ENCODE measurements at places on chromosomes 12 and 14.

DNA sequence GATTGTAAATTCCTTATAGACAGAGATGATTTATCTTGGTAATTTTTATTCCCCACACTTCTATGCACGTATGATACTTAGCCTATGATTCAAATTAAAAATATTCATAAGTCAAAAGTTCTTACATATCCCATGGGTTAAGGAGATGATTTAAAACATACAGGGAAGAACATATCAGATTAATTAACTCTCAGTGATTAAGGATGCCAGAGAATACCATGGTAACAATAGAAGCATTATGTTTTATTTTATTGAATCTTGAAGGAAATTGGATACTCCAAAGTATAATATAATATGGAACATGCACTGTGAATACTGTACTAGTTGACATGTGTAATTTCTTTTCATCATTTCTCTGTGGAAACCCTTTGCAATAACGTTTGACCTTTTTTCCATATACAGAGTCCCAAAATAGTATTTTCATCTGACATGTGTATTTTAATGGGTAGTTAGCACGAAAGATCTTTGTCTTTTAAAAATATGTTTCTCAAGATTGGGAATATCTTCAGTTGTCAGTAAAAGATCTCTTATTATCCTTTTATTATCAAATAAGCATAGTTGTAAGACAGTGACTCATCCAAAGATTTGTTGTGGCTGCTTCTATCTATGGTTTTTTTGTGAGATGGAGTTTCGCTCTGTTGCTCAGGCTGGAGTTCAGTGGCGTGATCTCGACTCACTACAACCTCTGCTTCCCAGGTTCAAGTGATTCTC, 166.7 kb downstream of the RAD51B start:
- DNase-seq: peak; percentile 88

DNA sequence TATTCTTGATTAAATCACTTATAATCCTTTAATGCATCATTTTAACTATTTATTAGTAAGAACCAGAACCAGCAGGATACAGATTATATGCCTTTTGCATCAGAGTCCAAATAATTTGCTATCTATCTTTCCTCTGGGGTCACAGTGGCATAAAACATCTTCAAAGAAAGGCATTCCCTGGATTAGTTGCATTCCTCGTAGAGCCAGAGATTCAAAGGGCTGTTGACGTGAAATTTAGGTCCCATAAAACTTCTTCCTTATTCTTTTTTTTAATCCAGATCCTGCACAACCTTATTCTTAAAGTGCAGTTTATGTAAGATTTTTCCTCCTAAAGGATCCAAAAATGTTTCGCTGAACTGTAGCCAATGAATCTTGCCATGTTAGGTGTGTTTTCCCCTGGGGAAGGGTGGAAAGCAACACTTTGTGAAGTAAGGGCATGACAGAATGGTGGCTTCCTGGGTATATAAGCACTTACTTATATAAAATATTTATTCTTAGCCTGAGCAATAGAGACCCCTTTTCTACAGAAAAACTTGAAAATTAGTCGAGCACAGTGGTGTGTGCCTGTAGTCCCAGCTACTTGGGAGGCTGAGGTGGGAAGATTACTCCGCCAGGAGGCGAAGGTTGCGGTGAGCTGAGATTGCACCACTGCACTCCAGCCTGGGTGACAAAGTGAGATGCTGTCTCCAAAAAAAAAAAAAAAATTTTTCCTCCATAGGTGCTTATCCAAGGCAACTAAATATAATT, 208.7 kb downstream of the PCNX1 start:
- DNase-seq: peak; percentile 45

DNA sequence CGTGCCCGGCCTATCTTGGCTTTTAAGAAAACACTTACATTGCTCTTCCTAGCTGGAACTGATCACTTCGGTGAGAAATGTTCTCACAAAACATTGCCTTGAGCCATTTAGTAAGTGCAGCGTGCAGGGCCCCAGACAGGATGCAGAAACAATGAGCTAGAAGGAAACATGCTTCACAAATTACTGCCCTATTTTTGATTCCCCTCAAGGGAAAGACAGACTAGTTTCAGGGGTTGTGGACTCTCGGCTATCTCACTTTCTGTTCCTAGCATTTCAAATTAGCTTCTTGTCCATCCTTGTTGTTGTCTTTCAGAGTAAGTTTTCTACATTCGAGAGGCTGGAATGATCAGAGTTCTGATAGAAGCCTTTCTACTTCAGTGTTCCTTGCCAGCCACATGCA, 21.6 kb downstream of the TGFB3 start:
- DNase-seq: no peak

DNA sequence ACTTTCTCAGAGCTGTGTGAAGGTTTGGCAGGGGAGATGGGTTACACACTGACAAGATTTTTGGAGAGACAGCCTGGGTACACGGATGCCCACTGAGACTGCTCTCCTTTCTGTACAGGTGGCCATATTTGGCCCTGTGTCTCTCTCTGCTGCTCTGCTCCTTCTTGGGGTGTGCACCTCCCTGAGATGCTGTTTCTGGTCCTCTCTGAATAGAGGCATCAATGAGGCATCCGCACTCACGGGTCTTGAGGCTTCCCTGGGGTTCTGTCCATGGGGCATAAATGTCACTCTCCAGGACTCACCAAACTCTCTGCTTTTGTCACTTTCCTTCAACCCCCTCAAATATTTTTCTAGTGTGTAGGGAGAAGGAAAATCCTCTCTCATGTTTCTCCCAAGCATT, 77.5 kb downstream of the TTC8 start:
- no peak for DNase-seq

GRCh38 chr14:28635387-28635786, 131.2 kb upstream of the FOXG1 start:
- DNase-seq: peak; percentile 74

DNA sequence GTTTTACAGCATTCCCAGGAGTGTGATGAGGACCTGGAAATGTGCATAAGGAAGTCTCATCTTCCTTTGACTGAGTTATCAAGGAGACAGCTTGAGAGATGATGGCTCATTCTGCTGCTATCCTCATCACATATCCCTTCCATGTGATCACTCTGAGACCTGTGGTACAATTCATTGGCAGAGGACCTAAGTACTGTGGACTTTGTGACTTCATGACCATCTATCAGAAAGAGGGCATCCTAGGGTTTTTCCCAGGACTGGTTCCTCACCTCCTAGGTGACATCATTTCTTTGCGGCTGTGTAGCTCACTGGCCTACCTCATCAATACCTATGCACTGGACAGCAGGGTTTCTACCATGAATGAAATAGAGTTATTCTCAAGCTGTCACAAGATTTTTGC, 172.1 kb upstream of the PLEKHG7 start:
- no peak for DNase-seq

- DNase-seq: no peak
Observed at GRCh38 chr12:2494486-2495192, 300.1 kb upstream of the FKBP4 start.

DNA sequence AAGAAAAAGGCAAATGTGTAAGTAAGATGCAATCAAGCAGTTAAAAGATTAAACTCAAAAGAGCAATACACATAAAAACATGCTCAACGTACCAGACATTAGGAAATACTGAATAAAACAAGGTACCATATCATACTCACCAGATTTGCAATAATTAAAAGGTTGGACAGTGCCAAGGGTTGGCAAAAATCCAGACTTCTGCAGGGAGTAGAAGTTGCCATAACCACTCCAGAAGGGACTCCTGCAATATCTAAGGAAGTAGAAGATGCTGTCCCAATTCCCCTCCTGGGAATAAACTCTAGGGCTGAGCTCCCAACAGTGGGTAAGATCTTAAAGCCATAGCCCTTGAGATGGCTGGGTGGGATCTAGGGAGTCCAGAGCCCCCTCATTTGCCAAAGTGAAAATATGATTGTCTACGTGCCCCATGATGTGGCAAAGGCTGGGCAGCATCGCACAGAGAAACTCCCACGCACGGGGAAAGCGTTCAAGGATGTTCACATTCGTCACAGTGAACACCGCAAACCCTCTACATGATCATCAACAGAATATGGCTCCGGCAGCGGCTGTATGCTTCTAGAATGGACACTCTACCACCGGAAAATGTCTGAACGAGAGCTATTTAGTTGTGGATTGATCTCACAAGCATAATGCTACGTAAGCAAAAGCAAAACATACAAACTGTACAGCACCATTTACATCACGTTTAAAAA, 12.3 kb downstream of the KCTD10 start:
- DNase-seq: peak; percentile 37

Data from amniotic epithelial cell (primary cell).